ENCODE measurements at places on chromosomes 3 and 15. TPM values are rescaled to one million over a fixed set of nuclear protein-coding genes. Genes with fewer than 3 reads are reported as not detected.

PYGO1 gene
- 10.4 TPM for total RNA-seq

CEMIP gene
- 3.9 TPM for total RNA-seq

OSTN gene
- 1.8 TPM for total RNA-seq

GOLGA8T gene
- not detected for total RNA-seq

ZPLD1 gene
- total RNA-seq, result 0.42 TPM

CLDN11 gene
- total RNA-seq, result 175 TPM

COLQ gene
- total RNA-seq, result 0.23 TPM

TMEM266 gene
- not detected for total RNA-seq

ABI3BP gene
- 53.3 TPM for total RNA-seq

PIERCE2 gene
- 0.89 TPM for total RNA-seq

ISG20 gene
- 0.59 TPM for total RNA-seq

POU1F1 gene
- total RNA-seq, result not detected
